ENCODE measurements at places on chromosomes 4 and X.

DNA sequence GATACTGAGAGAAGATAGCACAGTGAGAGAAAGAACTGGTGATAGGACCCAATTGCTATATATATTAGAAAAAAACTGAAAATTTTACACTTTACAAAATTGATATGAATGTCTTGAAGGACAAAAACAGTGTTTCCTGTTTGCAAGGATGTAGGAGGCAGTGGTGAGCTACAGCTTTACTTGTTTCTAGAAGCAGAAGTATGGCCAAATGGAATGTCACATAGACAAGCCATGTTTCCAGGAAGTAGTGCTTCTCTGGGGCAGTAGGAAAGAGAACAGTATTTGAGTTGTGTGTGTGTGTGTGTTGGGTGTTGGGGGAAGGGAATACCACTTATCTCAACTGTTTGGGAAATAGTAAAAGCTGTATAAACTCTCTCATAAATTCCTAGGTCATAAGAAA is 60.9 kb upstream of the IBSP start:
- DNase-seq, result no peak

- DNase-seq, result no peak
Observed at GRCh38 chrX:151228935-151229334, 52.6 kb downstream of the GPR50 start.

DNA sequence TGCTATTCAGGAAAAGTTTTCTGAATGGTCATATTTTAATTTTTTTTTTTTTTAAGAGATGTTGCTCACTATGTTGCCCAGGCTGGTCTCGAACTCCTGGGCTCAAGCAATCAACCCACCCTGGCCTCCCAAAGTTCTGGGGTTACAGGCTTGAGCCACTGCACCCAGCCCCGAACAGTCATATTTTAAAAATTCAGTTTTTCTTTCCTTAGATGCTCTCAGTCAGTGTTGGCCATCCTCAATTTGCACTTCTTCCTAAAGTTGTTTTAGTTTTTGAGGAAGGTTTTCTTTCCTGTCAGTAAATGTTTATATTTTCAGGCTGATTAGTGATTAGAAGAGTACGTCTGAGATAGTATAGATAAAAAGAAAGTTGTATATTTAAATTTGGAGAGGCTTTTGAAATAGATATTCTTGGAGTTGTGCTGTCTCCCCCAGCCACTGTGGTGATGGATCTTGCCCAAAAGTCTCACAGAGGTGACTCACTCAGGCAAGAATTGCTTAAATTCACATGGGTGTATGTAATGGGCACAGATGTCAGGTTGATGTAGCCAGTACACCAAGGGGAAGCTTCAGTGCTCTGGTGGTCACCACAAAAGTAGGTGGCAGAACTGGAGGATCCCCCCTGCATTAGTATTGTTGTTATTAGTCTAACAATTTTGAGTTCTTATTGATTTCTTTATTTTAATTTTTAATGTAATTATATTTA is 72.2 kb upstream of the ELOVL6 start:
- DNase-seq, result no peak

DNA sequence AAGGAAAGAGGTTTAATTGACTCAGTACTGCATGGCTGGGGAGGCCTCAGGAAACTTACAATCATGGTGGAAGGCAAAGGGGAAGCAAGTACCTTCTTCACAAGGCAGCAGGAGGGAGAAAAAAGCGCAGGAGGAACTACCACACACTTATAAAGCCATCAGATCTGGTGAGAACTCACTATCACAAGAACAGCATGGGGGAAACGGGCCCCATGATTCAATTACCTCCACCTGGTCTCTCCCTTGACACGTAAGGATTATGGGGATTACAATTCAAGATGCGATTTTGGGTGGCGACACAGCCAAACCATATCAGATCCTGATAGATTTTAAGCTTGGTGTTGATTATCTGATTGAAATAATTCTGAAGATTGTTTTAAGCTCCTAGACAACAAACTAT is 218.7 kb downstream of the CBR4 start:
- DNase-seq, result no peak

- no peak for DNase-seq
Observed at GRCh38 chr4:6042293-6043063, 24.2 kb upstream of the C4orf50 start.

- DNase-seq, result no peak
Observed at GRCh38 chr4:133982533-133983224, 218.9 kb downstream of the PABPC4L start.

DNA sequence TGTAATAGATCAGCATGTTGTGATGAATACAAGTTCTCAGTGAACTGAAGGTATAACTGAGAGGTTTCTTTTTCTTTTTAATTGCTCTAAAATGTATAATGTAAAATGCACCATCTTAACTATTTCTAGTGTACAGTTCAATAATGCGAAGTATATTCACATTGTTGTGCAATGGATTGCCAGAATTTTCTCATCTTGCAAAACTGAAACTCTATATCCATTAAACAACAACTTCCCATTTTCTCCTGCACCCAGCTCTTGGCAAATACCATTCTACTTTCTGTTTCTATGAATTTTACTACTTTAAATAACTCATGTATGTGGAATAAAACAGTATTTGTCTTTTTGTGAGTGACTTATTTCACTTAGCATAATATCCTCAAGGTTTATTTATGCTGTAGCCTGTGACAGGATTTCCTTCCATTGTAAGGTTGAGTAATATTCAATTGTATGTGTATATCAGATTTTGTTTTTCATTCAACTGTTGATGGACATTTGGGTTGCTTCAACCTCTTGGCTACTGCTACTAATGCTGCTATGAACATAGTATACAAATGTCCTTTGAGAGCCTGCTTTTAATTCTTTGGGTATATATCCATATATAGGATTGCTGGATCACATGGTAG is 53.5 kb upstream of the NPFFR2 start:
- DNase-seq, result no peak
